Stimulated activated CD4-positive, alpha-beta T cell treated with anti-CD3 and anti-CD28 coated beads, Interleukin-12 subunit alpha, Interleukin-12 subunit beta, amount 100 ng/mL, for 48 hours (primary cell): ENCODE measurements at places on chromosomes 7 and 10.

DNA sequence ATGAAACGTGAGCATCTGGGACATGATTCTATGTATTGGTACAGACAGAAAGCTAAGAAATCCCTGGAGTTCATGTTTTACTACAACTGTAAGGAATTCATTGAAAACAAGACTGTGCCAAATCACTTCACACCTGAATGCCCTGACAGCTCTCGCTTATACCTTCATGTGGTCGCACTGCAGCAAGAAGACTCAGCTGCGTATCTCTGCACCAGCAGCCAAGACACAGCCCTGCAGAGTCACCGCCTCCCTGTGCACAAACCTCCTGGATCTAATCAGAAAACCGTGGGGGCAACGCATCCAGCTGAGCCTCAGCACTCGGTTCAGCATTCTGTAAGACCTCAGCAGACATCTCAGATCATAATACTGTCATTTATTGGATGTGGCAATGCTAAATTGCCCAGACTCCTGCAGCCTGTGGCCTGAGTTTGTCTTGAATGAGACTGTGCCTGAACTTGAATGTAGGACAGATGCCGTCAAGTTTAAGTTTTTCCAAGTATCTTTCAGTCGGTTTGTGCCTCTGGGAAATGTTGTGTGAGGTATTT lies 41.5 kb upstream of the PRSS58 start:
- no peak for DNase-seq

DNA sequence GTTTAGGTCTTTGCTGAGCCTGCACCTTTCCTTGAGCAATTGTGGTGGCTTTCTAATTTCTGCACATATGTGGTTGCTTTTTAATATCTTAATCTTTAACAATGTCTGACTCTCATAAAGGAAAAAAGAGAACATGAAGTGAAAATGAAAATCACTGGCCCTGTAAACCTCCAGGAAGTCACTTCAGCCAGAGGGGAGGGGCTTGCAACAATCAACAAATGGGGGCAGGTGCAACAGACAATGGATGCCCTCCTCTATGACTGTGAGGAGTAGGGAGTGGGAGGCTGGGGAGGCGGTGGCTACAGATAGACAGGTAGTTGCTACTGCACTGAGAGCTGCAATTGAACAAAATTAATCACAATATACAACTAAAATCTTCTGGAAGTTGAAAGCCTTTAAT lies 1377.4 kb downstream of the XPNPEP1 start:
- DNase-seq, result no peak

DNA sequence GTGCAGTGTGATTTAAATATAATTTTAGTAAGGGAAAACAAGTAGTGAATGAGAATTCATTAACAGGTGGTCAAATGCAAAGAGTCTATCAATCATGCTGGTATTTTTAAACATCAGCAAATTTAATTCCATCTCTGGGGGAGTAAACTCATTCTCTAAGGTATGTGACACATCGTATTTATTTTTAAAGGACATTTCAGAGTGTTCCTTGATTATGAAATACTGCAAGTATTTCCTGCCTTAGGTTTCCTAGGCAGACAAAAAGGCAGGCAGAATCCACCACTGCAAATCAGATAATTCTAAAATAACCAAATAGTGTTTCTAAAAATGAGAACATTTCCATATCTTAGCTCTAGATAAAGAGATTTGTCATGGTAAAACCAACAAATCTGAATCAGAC lies 193.8 kb downstream of the LRRTM3 start:
- DNase-seq, result no peak

GRCh38 chr10:31515819-31516402 lies 196.9 kb downstream of the ZEB1 start:
- no peak for DNase-seq

- DNase-seq, result no peak
Measured at GRCh38 chr7:16739863-16740622, 13.5 kb upstream of the TSPAN13 start.

DNA sequence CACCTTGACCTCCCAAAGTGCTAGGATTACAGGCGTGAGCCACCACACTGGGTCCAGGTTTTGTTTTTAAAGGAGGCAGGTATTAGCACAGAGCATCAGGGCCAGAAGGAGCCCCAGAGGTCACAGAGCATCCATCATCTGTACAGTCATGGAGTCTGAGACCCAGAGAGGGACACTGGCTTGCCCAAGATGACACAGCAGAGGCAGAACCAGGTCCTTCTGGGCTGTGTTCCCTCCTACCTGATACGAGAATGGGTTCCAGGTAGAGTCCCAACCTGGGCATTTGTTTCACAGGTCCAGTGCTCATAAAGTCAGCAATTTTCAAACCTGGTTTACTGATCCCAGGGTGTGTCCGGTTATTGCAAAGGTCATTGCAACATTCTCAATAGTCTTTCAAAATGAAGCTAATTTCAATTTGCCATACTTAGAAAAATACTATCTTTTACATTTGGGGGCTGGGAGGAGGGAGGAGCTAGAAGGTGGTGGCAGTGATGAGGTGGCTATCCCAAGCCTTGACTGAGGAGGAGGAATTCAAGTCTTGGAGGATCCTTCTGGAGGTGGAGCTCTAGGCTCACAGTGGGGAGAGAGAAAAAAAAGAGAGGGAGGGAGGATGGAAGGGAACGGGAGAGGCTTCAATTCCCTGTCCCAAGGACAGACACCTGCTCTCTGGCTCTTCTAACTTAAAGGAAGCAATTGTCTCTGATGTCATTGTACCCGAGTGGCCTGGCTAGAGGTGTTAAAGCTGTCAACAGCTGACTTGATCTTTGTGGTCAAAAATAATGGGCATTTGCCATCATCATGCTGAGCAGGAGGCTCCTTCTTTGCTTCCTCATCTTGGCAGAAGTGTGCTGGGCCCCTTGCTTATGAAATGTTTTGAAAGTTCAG lies 8.1 kb downstream of the MXI1 start:
- no peak for DNase-seq

GRCh38 chr7:43513251-43513650 lies 69.7 kb upstream of the STK17A start:
- DNase-seq, result no peak

DNA sequence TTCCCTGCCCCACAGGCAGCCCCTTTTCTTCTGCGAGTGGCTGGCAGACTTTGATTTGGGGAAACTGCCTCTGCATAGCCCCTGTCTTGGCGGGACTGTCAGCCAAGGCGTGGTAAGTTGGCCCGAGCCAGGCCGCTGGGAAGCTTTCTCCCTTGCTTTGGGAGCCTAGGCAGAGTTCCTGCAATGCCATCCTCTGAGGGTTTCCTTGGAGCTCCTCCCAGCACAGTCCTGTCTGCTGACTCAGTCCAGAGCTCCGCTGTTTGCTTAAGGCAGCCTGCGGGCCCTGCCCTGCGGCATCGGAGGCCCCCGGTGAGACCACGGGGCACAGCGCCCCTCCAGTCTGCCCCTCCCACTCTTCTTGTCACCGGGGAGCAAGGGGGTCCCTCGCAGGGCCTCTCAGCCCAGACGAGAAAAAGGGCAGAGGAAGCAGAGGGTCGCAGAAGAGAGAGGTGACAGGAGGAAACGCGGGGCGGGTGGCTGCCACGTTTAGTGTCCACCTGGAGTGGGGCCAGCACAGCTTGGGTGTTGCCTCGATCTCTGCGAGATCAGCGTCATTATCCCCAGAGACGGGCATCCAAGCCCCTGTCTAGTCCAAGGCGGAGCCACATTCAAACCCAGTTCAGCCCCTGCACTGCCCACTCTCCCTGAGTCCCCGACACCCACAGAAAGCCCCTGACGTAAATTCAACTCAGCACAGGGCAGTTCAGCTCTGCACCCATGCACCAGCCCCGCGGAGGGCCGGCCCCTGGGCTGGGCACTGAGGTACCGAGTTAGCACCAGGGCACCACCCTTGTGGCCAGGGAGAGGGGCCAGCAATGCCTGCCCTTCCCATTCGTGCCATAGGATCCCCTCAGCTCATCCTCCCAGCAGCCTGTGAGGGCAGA lies 59.0 kb upstream of the CHST15 start:
- DNase-seq, result no peak

- no peak for DNase-seq
Measured at GRCh38 chr10:71769279-71769823, 4.0 kb downstream of the VSIR start.

DNA sequence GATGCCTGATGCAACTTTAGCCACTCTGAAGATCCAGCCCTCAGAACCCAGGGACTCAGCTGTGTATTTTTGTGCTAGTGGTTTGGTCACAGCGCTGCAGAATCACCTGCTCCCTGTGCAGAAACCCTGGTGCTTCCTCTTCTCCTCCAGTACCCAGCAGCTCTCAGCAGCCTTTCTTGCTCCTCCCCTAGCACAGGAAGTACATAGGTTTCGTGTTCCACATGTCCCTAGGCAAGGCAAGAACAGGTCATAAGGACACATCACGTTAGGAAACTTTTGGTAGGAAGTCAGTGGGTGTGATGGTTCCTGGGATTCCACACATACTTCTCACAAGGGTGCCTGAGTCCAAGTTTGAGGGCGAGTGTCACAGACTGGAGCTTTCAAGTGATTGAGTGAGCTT lies 167.9 kb upstream of the PRSS1 start:
- DNase-seq, result no peak

DNA sequence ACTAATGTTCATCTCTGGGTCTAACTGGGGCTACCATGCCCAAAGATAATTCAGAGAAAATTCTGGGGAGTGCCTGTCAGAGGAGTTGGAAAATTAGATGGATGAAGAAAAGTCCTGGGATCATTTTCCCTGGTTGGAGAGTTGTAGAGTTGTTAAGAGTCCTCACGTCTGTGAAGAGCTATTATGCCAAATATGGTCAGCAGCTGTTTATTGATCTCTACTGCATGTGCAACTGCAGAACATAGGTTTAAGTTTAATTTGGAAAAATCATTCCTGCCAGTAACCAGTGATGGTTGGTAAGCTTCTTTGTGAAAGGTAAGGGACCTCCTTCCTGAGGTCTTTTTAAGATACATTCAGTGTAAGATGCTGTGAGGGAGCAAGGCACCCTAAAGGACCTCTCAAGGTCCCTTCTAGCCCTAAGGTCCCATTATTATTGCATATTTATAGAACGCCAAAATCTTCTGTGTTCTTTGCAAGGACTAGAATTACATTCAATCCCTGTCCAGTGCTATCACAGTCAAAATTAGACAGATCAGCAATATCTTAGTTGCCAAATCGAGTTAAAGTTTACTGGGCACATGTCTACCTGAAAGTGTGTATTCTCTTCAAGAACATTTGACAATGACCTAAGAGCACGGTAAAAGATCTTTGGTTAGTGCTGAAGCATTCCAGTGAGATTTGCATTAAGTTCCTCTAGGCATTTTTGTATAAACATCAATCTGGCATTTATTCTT lies 62.7 kb downstream of the VTI1A start:
- DNase-seq, result no peak

DNA sequence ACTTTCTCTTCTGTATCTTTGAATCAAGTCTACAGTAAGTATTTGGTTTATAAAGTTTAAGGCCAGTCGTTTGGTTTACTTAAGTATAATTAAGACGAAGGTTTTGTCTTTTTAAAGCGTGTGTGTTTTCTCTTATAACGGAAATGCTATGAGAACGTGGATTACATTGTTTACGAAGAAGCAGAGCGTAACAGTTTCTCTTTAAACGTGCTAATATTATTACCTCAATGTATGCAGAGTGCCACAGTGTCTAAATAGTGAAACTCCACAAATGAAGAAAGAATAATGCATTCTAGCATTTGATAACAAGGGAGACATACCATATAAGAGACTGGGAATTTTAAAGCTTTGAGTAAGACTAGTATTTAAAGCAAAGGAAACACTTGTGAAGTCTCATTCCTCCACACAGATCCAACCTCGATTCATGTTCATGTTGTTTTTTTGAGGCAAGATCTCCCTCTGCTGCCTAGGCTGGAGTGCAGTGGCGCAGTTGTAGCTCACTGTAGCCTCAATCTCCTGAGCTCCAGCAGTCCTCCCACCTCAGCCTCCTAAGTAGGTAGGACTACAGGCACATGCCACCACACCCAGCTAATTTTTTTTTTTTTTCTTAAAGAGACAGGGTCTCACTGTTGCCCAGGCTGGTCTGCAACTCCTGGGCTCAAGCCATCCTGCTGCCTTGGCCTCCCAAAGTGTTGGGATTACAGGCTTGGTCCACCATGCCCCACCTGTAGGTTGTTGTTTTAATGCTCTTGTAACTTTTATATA lies 75.1 kb downstream of the ANKRD61 start:
- DNase-seq, result no peak

- no peak for DNase-seq
Measured at GRCh38 chr7:116429986-116430619, 69.4 kb upstream of the CAV2 start.

GRCh38 chr10:76213876-76214275 lies 782.5 kb downstream of the LRMDA start:
- no peak for DNase-seq

DNA sequence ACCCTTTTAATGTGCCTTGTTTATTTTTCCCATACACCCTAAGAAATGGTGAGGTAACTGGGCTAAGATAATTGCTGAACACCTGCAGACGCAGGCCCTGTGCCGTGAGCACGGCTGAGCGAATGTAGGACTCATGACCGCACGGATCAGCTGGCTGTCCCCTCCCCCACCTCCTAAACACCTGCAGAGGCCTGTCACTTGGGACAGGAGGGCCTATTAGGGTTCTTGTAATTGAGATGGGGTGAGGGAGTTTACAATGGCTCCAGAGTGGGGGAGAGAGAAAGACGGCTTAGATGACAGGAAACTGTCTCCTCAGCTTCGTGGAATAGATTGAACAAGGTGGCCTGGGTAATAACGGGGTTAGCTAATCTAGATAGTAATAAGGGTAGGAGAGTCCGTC lies 291.7 kb upstream of the HABP2 start:
- no peak for DNase-seq

- DNase-seq, result no peak
Measured at GRCh38 chr7:36765605-36766004, 41.3 kb upstream of the AOAH start.

DNA sequence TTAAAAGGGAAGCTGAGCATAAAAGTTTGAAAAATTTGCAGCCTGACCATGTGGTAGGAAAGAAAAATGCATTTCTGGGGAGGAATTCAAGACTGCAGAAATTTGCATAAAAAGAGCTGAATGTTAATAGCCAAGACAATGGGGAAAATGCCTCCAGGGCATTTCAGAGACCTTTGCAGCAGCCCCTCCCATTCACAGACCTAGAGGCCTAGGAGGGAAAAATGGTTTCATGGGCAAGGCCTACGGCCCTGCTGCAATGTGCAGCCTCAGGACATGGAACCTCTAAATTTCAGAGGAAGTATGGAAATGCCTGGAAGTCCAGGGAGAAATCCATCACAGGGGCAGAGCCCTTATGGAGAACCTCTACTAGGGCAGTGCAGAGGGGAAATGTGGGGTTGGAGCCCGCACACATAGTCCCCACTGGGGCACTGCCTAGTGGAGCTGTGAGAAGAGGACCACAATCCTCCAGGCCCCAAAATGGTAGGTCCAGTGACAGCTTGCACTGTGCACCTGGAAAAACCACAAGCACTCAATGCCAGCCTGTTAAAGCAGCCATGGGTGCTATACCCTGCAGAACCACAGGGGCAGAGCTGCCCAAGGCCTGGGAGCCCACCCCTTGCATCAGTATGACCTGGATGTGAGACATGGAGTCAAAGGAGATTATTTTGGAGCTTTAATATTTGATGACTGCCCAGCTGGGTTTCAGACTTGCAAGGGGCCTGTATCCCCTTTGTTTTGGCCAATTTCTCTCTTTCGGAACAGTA lies 243.8 kb downstream of the DNAJB9 start:
- no peak for DNase-seq
